Mucosa of descending colon (tissue), 3 donors: ENCODE measurements at places on chromosomes 12 and 14. TPM values are rescaled to one million over a fixed set of nuclear protein-coding genes. Genes with fewer than 3 reads are reported as not detected.
A peak's percentile ranks its signal among the peaks of the same experiment; 100 is the strongest.

DNA sequence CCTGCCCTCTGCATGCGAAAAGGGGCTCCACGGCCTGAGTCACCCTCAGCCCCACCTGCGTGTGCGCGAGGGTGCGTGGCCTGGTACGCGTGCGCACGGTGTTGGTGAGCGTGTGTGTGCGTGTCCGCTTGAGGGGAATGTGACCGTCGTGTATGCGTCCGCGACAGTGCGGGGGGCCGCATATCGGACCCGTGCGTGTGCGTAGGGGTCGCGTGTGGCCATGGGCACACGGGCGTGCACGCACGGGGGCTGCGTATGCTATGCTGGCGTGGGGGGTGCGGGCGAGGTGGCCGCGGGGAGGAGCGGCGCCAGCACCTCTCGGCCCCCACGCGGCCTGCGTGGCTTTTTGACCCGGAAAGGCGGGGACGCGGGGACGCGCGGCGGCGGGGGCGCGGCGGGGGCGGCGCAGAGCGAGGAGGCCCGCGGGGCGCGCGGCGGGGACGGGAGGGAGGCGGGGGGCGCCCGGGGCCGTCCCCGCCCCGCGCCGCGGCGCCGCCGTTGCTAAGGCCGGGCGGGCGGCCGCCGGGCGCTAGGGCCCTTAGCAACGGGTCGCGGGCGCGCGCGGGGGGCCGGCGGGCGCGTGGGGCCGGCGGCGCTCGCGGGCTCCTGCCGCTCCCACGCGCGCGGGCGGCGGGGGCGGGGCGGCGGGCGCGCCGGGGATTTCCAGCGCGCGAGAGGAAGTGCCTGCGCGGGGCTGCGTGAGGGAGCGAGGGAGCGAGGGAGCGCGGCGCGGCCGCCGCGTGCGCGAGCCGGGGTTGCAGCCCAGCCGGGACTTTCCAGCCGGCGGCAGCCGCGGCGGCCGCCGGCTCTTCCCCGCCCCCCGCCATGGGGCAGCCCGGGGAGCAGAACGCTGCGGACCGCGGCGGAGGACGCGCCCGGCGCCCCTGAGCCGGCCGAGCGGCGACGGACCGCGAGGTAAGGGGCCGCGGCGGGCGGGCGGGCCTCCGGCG, at the start of gene TRAF3:
Gene TRAF3 (plus strand): TSS at position 689 of the 950 bp plus-strand sequence. CDS start 92,753 bp downstream, outside the sequence.
- DNase-seq: peak; percentile 67

- DNase-seq: no peak
Observed at GRCh38 chr12:3564861-3565260, 73.9 kb downstream of the PRMT8 start.

- no peak for DNase-seq
Observed at GRCh38 chr12:62123721-62124203, 136.4 kb upstream of the USP15 start.

DNA sequence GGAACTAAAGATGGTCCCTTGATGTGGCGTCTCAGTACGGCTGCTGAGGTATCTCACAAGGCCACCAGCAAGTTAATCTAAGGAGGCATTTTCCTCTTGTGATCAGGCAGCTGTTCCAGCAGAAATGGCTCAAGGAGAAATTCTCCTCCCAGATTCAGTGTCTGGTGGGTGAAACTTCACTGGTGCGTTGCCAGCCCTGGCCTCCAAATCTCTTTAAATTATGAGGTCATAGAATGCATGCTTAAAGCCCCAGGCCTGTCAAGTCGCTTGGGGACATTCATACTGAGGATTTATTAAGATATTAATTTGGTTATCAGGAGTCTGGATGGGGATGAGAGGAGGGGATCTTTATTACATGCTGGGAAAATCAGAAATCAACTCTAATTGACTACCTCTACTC, 72.9 kb downstream of the PPP2R5C start:
- no peak for DNase-seq

DNA sequence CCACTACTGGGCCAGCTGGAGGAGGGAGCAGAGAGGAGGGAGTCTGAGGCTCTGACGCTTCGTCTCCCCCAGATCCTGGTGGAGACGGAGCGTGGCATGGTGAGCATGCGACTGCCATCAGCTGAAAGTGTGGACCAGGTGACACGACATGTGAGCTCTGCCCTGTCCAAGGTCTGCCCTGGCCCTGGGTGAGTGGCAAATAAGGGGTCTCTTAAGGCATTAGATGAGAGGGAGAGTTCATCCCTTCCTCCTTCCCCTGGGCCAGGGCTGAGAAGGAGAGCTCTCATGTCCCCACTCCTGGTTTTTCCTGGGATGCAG, 2.5 kb downstream of the CARMIL3 start:
- DNase-seq: no peak

The DBX2 gene
- not detected for total RNA-seq

The ITGA7 gene
- 449 TPM for total RNA-seq
